ENCODE measurements at places on chromosomes 12 and 14.

- DNase-seq: peak; percentile 32
Measured at GRCh38 chr14:70907176-70907995, at the start of gene PCNX1. Gene PCNX1, plus strand, starts transcription at chr14:70907459. Its CDS starts 392 bp downstream, at chr14:70907851.

DNA sequence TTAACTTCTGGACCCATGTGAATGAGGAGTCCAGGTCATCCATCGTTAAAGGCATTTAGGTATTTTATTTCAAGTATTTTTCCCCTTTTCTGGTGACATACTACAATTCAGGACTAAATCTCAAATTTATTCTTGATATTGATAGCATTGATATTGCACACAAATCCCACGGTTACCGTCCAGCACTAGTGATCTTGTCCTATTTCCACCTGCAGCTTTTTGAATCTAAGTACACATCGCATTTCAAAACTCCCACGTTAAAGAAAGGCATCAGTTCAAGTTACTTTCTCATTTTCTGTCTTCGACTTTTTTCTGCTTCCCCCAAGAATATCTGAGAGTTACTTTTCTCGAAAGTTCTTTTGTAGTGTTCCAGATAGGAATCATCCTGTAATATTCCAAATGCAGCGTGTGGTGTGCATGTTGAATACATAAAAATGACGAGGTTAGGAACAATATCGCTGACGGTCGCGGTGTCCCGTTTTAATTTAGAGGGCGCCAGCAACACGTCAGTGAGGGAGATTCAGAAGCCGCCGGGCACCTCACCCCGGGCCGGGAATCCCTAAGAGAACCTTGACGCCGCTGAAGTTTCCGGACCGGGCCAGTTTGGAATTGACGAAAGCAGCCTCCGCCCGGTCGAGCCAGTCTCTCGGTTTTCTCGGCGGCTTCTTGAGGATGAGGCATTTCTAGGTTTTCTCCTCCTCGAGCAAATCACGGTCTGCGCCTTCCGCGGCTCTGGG, 569 bp upstream of the RGS6 start:
- DNase-seq: no peak

GRCh38 chr12:32303174-32303549, 96.2 kb upstream of the FGD4 start:
- no peak for DNase-seq

DNA sequence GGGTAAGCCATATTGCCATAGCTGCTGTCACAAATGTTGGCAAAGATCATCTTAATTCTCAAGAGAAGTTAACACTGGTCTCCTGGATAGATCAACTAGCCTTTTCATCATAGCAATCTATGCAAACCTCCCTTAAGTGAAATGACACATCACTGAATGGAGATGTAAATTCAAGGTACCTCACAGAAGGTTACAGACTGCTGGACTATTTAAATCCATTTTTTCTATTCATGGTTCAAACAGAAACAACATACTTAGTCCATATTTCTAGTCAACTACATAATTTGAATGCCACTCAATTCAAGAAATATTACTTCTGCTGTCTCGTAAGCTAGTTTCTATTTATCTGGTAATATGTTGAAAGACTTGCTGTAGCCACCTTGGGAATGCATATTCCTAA, 748.3 kb downstream of the C12orf50 start:
- DNase-seq: no peak

GRCh38 chr12:99746538-99746937, 99.0 kb downstream of the GARIN6 start:
- no peak for DNase-seq

DNA sequence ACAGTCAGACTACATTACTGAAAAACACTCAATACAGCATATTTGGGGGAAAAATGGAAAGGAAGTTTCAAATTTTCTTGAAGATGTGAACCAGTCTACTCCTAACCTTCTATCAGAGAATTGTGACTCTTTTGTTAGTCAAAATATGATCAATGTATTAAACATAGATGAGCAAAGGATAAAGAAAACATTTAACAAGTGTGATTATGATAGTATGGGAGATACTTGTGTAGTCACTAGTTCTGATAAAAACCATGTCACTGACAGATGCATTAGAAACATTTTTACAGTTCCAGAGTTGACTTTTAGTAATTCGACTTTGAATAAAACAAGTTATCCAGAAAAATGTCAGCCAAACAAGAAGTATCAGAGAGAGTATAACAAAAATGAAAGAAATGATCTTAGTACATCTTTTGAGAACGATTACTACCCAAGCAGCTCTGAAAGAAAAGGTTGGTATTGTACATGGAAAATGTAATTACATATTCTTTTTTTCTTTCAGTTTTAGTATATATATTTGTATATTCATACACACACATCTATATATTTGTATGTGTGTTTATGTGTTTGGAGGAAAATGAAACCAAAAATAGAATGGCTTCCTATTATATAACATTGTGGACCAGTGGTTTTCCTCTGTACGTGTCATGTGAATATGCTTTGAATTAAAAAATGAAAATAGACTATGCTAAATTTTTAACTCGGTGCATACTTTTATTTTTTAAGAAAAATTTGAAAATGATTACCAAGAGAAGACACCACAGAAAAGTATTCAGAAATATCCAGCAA, 63.3 kb upstream of the ABCD2 start:
- no peak for DNase-seq

DNA sequence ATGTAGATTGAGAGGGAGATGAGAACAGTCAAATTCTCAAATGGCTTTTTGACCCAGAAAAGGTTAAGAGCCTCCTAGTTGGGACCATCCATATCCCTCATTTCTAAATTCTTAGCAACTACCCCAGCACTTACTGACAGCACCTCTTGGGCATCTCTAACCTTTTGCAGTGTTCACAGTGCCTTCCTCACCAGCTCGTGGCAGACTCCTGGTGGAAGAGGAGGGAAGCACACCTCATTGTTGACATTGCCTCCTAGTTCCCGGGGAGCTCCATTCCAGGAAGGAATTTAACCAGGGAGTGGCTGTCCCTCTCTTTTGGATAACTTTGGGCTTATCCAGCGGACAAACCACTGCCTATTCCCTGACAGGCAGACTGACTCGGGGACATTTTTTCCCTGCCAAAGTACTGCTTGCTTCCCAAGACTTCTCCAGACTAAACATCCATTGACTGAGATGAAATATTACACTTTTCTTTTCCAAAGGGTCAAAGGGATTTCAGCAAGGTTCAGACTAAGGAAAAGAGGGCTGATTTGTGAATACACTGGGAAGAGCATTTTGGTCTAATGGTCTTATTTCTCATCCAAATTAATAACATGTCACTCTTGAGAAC, 9.0 kb upstream of the OR6J1 start:
- DNase-seq: no peak

GRCh38 chr14:60589442-60589841, 59.8 kb downstream of the SIX1 start:
- DNase-seq: no peak

DNA sequence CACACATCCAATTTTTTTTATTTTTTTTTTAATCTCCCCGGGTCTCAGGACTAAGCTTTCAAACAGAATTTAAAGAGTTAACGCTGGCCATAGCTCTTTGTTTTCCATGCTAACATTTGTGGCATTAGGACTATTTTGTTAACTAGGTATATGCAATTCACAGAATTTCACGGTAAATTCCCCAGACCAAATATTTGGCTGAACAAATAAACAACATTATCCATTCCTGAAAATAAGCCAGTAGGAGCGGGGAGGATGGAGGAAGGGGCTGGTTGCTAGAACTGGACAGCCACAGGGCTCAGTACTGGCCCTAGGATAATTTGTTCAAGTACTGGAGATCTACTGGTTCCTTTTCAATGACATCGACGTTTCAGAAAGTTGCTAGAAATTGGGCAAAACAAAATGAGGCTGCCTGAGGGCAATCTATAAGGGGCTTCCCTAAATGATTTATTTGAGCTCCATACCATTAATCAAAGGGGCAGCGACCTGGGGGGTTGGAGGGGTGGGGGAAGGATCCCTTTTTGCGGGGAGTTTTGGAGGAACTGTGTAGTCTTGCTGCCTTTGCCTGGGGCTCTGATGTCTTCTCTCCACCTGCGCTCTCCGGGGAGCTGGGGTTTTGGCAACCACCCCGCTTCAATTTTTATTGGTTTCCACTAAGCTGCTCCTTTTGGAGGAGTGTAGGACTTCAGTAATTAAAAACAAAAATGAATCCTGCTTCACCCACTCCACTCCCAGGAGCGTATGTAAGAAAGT, 9.0 kb downstream of the BMP4 start:
- DNase-seq: no peak

DNA sequence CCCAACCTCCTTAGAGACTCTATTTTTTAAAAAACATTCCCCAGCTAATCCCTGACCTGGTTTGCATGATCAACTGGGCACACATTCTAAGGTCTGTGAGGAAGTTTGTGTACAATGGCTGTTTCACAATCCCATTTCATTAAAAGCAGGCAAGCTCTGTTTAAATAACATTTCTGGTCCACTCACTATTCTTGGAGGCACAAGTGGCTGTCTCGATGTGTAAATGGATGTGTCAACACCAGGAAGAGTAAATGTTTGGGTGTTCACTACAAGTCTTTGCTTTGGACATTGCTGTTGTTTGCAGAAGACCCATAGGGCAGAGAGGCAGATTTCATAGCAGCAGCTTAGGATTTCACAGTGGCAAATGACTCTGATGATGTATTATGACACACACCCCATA, 98.3 kb downstream of the PDZRN4 start:
- DNase-seq: no peak

DNA sequence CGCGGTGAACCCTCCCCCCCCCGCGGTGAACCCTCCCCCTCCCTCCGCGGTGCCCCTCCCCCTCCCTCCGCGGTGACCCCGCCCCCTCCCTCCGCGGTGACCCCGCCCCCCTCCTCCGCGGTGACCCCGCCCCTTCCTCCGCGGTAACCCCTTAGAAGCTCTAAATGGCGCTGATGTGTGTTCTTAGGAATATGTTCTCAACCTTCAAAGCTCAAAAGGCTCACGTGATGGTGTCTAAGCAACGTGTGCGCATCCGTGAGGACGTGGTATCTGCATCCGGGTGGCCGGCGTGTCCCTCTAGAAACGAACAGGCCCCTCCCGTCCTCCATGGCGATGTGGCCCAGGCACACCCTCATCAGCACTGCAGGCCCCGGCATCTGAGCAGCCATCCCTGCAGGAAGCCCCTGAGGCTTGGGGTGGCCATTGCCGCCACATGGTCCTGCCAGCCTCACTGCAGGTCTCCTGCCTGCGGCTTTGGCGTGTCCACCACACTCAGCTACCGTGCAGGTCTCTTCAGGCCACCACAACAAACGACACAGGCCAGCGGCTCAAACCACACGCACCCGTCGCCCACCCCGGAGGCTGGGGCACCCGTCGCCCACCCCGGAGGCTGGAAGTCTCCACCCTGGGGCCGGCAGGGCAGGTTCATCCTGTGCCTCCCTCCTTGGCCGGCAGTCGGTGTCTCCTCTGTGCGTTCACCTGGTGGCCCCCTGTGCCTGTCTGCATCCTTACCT, 14.5 kb upstream of the FBRSL1 start:
- no peak for DNase-seq

DNA sequence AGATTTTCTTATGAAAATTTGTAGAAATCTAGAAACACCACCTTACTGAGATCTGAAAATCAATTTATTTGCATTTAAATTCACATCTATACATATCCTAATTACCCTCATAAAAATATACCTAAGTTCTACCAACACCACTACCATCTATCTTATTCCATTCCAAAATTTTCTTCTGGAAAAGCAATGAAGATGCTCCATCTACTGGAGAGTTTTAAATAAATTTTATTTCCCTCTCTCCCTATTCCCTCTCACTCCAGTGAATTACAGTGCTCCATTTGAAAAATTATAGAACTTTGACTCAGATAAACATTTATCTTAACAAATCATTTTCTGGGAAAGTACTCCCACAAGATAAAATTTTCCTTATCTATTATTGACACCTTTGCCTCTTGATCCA, 2.3 kb upstream of the C14orf39 start:
- DNase-seq: no peak

DNA sequence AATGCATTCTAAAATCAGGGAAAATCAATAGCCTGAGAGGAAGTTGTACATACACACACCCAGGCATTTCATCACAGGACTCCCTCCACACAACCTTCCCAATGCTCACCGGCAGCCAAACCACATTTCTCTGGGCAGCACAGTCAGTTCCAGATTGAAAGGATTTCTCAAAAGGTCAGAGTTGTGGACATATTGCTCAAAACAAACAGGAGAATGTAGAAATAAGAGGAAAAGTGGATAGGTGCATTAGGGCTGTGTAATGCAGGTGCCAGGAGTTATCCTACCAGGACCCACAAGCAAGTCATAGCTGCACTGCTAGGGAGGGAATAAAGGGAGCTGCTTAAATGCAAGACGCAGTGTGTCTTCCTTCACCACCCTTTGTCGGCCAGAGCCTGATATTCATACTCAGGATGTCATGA, 62.9 kb downstream of the GCH1 start:
- DNase-seq: no peak

DNA sequence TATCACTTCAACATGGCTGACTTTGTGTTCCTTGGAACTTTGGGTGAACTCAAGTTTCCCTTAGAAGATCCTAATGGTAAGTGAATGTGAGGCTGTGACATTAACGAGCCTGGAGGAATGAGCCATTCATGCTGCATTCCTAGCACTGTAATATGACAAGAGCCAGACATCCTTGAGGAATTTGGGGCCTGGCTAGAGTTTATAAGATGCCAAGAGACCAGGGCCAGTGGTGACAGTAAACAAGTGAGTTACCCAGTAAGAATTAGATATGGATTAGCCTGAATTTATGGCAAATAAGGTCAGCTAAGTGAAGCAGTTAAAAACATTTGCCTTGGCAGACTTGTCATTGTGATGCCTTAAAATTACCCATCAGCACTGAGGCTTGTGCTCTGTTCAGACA, 232.4 kb downstream of the AKAP6 start:
- DNase-seq: no peak

GRCh38 chr14:88385212-88386101, at the start of gene SPATA7:
Gene SPATA7, plus strand, starts transcription at chr14:88385657. Its CDS starts 162 bp downstream, at chr14:88385819.
- DNase-seq: peak; percentile 75

DNA sequence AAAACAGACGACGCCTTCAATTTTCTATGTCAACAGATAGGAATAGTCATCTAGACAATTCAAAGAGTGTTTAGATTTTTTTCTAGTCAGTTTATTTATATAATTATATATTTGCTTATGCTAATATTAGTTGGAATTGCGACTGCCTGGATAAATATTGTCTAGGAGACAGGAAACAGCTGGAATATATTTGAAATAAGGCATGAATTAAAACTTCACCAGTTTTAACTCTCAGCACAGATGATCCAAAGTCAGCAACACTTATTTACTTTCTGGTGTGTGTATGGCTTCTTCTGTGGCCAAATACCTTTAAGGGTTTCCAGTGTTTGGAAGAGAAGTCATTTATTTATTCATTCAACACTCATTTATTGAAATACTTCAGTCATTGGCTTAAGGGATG, 1215.4 kb upstream of the USP15 start:
- DNase-seq: no peak

- no peak for DNase-seq
Measured at GRCh38 chr14:58724702-58725101, 86.9 kb downstream of the DACT1 start.

Data from thoracic aorta (tissue), 2 donors.